ENCODE measurements at places on chromosomes 1 and 21.

DNA sequence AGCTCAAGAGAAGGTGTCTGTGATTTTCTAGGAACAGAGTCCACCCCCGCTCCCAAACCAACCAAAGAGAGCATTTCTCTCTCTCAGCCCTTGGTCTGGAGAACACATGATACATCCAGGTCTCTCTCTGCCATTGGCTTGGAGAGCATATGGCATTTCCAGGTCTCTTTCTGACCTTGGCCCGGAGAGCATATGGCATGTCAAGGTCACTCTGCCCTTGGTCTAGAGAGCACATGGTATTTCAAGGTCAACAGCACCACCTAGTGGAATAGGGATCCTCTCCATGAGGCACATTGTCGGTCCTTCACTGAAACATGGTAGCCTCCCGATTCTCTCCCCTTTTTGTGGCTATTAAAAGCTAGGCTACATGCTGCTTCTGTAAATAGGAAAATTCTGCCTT, 437.7 kb upstream of the OLFM3 start:
- no peak for ATAC-seq

DNA sequence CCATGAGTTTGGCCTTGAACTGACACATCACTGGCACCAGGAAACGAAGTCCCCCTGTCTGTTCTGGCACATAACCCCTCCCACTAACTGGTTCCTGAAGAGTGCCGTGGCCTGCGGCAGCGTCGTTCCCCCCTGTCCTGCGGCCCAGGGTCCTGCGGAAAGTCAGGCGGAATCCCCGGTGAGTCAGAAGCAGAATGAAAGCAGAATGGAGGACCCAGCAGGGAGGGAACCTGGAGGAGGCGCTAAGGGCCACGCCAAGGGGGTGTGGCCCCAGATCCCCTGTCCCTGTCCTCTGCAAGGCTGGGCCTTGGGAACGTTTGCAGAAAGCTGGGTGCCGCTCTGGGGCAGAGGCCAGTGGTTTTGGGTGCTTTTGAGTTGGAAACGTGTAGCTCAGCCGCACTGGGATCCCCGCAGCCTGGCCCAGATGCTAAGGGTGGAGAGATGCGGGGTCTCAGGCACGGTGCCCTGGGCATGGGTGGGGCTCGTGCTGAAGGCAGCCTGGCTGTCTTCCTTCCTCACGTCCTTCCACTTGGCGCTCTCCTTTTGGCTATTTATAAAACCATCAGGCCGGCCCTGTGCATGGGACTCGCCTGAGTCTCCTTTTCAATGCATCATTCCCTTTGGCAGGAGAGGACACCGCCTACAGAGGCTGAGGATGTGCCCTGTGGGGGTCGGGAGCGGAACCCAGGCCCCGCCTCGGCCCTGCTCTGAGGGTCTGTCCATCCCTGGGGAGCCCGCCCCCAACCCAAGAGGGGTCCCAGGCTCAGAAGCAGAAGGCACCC, 36.2 kb downstream of the TP73 start:
- ATAC-seq, result no peak

DNA sequence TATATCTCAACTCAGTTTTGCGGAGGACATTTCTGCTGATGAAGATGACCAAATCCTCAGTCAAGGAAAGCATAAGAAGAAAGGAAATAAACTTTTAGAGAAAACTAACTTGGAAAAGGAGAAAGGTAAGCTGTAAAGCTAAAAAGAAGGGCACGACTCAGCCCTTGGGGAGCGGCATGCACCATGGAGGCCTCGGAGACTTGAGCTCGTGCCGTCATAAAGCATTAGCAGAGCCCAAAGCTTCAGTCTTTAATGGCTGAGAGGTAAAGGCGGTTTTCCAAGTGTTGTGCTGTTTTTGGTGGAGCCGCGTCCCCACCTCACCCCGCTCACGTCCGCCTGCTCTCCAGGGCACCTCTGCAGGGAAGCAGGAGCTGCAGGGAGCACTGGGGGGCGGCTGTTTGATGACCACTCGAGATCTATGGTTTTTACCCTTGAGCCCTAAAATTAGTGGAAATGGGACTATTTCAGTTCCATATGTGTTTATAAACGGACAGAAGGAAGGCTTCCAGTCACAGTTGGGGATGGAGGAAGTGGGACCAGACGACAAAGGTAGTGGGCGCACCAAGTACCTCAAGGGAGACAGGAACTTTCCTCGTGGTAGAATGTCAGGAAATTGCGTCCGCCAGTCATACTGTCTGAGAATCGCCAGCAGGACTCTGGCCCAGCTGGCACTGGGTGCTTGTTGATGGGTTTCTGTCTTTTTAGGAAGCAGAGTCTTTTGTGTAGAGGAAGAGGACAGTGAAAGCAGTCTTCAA, 27.6 kb downstream of the RRP1B start:
- no peak for ATAC-seq

DNA sequence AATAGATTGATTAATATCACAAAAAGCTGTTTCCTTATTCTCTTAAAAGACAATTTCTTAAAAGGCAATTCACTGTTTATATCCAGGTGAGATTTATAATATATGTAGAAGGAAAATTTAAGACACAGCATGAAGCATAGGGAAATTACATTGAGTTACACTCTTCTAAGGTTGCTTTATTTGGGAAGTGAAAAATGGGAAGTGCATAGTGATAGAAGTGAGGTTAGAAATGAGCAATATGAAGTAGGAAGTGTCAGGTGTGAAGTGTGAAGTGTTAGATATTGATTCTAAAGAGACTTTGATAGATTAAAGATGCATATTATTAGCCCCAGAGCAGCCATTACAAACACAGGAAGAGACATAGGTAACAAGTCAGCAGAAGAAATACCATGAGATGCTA, 40.3 kb downstream of the FH start:
- no peak for ATAC-seq

DNA sequence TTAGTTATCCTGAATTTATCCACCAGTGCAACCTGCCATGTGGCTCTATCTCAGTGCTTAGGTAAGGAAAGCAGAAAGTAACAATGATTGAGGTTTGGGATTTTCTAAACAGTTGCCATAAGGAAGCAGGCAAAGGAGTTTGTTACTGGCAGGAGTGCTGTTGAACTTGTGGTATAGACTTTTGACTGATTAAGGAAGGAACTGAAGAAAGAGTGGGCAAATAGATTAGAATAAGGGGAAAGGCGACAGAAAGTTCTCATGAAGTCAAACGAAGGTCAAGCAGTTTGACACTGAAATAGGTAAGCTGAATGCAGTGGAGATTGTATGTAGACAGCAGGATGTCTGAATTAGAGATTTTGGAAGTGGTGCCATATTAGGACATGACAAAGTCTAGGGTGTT, 24.2 kb upstream of the CR2 start:
- ATAC-seq, result no peak

DNA sequence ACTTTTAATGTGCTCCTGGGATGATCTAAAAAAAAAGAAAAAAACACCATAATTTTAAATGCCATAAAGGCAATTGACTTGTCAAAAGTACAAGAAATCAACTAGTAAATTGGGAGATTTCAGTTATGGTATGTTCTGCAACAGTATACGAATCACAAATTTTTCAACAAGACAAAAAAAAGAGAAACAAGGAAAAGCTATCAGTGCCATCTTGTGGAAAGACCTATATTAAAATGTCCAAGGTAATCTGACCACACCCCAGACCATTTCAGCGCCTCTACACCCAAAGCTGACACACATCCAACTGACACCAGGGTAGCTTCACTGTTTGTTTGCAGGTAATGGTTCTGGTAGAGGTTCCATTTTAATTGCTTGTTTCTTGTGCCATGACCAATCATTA, 5.0 kb upstream of the DUSP23 start:
- ATAC-seq, result no peak

- ATAC-seq, result no peak
These were observed 42.7 kb downstream of the CENPF start for GRCh38 chr1:214645712-214646111.

DNA sequence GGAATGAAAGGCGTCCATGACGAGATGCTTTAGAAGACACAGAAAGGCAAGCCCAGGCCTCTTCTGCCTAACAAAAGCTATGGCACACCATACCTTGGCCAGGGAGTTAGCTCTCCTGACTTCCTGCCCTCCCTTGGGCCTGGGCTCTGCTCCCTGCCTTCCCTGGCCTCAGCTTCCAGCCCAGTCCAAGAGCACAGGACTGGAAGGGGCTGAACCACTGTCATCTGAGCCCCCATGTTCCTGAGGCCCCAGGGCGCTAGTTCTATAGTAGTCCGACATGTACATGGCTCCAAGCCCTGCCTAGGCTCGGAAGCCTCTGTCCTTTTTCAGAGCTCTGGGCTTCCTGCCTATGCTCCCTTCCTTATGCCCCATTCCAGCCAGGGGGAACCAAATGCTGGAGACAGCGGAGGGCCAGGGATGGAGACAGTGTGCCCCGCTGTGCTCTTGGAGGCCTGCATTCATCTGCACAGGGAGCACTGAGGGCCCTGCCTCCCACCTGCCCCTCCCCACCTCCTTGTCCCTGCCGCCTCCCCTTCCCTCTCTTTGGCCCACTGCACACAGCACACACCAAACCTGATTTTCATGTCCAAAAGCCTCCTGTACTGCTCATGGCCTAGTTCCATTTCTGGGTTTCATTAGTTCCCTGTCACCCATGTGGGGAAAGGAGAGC, 240.1 kb downstream of the RHOU start:
- no peak for ATAC-seq

- no peak for ATAC-seq
These were observed 178.8 kb downstream of the SDCCAG8 start for GRCh38 chr1:243434594-243434993.

DNA sequence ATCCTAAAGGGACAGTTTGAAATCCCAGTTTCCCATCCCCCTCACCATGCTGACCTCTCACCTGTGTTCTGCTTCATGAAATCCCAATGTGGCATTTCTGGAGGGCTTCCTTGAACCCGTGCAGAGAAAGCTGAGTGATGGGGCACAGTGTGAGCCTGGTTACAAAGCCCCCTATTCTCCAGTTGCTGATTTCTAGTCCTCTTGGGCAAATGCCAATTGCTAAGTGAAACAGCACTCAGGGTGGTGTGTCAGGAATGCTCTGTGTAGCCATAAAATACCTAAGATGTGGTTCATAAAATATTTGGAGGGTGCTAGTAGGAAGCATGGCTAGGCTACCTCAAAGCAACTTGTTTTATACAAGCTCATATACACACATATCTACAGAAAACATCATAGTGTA, 32.0 kb downstream of the SUSD4 start:
- no peak for ATAC-seq

- no peak for ATAC-seq
These were observed 89.9 kb downstream of the TOMM20 start for GRCh38 chr1:235038701-235039100.

GRCh38 chr1:38403667-38404066, 357.1 kb upstream of the POU3F1 start:
- ATAC-seq, result no peak

- ATAC-seq, result no peak
These were observed 203.7 kb upstream of the C1orf87 start for GRCh38 chr1:60277269-60277668.

GRCh38 chr21:40797891-40798290, 49.1 kb downstream of the DSCAM start:
- no peak for ATAC-seq
